ENCODE measurements at places on chromosomes 5 and 9. TPM values are rescaled to one million over a fixed set of nuclear protein-coding genes. Genes with fewer than 3 reads are reported as not detected.

Gene MIGA2
- total RNA-seq = 22.7 TPM

Gene MPDZ
- 47.5 TPM for total RNA-seq

Gene ABCA1
- 232 TPM for total RNA-seq

Gene TAS2R1
- total RNA-seq = not detected

Gene SURF1
- 45.7 TPM for total RNA-seq

Gene STPG3
- total RNA-seq = not detected

Gene PHF24
- under 0.01 TPM for total RNA-seq

Gene SHOC1
- under 0.01 TPM for total RNA-seq

Gene SLC36A1
- 4.3 TPM for total RNA-seq

Gene ZNF883
- total RNA-seq = 1.2 TPM

Gene PCDHGA7
- total RNA-seq = 4.1 TPM

Gene SLC9A3
- 0.43 TPM for total RNA-seq

Gene BASP1
- 276 TPM for total RNA-seq
